ENCODE measurements at places on chromosomes 2 and 18. TPM values are rescaled to one million over a fixed set of nuclear protein-coding genes. Genes with fewer than 3 reads are reported as not detected.

DNA sequence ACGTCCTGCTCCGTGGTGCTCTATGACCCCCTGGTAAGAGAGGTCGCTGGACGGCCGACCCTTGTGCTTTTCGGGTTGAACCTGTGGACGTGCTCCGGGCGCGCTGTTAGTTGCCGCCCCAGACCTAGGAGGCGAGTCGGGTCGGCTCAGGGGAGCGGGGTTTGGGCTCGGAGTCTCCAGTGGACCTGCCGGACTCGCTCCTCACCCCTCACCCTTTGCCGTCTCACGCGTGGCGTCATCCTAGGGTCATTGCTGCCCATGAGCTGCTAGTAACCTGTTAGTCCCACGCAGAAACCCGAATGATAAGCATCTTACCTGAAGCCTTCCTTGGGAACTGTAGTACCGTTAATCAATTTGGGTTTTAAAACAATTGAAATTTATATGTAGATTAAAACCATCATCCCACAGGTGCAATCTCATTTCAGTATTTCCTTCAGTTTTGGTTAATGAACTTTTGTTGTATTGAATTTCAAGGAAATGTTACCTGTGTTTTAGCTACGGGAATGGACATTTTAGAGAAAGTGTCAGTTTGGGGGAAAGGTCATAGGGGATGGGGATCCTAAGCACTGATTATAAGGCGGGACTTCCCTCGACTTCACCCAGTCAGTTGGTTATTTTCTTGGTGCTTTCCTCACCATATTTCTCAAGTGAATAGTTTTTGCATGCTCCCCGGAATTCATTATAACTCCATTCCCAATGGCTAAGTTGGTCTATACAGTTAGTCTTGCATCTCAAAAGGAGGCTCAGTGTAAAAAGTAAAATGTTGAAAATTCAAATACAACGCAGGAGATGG lies 536 bp downstream of the ELP2 start:
- DNase-seq, result no peak
- H3K4me3 ChIP-seq, result peak overlapping the region; percentile 98
- H3K27me3 ChIP-seq, result no peaks in the 10 kb centered on the region

MAP3K19 gene
- total RNA-seq, result not detected

SCG2 gene
- total RNA-seq, result 1.7 TPM

DNA sequence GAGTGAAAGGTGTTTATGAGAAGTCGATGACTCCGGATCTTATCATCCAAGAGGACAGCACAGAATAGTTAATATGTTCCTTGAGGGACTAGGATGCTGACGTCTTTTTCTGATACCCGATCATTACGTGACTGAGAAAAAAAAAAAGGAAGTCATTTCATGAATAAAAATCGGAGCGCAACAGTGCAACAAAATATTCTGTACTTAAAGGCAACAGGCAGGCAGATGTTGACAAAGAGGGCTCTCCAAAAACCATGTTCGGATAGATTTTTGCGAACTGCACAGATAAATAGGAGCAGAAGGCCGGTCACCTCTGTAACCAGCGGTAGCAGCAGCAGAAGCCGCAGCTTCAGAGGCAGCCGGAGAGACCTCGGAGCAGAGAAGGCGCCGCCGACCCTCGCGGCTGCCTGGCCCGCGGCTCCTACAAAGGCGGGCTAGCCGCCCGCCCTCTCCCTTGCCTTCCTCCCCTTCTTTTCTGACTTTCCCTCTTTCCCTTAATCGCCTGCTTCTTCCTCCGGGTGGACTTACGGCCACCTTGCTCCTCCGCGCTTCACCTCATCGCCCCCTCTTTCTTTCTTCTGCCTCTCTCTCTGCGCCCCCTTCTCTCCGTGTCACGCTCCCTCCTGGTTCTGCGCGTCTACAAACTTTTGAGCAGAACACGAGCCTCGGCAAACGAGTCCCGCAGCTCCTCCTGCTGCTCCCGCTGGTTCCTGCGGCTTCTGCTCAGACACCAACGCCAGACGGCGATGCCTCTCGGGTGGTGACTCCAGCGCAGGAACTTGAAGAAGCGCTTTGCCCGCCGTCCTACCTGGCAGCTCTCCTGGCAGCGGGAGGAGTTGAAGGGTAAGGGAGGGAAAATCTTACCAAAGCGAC lies at the start of gene ADCYAP1:
Gene ADCYAP1, plus strand, starts transcription at position 654 of the 873 bp plus-strand sequence. CDS start 516 bp downstream, outside the sequence.
- H3K27me3 ChIP-seq, result peaks cover 25% of the 10 kb centered on the region
- DNase-seq, result no peak
- no peaks in the 10 kb centered on the region for H3K4me1 ChIP-seq
- peak within 1 kb of the TSS; percentile 8 for H3K4me3 ChIP-seq
- H3K36me3 ChIP-seq, result no peaks in the 10 kb centered on the region

- no peaks in the 10 kb centered on the region for H3K27me3 ChIP-seq
- no peaks in the 10 kb centered on the region for H3K36me3 ChIP-seq
- peak overlapping the region; percentile 98 for H3K27ac ChIP-seq
- no peak for DNase-seq
Measured at GRCh38 chr2:160207271-160207670, 7.2 kb upstream of the ITGB6 start.

DNA sequence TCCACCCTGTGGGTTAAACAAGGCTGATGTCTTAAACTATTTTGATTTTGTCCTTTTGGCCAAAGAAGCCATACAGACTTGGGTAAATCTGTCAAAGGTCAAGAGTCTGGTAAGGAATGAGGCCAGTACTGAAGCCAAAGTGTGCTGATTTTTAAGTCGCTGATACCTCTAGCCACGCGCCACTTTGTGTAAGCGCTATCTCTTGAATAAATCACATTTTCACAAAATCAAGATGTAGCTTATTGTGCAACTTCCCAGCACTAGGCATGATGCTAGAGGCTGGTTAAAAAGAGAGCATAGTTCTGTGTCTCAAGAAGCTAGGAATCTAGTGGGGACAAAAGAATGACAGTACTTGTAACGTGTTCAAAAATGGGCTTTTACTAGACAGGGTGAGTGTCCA lies 510.6 kb upstream of the RAB6C start:
- H3K4me3 ChIP-seq, result no peak overlapping the region
- H3K4me1 ChIP-seq, result no peaks in the 10 kb centered on the region
- no peak overlapping the region for H3K27ac ChIP-seq
- H3K27me3 ChIP-seq, result no peaks in the 10 kb centered on the region
- no peak for DNase-seq
- H3K36me3 ChIP-seq, result no peaks in the 10 kb centered on the region

SCYGR4 gene
- total RNA-seq, result not detected

DNA sequence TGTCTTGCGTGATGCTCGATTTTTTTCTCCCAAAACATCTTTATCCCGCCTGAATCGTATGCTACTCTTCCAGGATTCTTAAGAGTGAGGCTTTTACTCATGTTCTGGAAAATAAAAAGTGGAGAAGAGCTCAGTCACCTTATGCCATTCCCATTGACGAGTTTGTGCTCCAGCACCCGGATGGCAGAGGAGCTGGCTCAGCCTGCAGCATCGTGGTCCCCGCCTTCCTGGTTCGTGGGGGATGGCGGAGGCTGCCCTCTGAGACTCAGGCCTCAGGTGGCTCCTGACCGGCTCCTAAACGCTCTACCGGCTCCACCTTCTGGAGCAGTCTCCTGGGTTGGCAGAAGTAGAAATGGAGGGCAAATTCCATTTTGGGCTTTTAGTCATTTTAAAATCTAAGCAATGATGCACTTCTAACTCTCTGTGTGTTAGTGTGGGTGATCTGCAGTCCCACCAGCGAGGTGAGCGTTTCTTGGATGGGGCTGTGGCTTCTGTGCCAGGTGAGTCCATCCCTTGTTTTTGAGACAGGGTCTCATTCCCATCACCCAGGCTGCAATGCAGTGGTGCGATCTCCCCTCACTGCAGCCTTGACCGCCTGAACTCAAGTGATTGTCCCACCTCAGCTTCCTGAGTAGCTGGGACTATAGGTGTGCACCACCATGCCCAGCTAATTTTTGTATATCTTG lies 27.8 kb downstream of the RTP5 start:
- peaks cover 28% of the 10 kb centered on the region for H3K4me1 ChIP-seq
- no peaks in the 10 kb centered on the region for H3K27me3 ChIP-seq
- no peak for DNase-seq
- H3K4me3 ChIP-seq, result no peak overlapping the region
- no peaks in the 10 kb centered on the region for H3K36me3 ChIP-seq
- H3K27ac ChIP-seq, result no peak overlapping the region

DNA sequence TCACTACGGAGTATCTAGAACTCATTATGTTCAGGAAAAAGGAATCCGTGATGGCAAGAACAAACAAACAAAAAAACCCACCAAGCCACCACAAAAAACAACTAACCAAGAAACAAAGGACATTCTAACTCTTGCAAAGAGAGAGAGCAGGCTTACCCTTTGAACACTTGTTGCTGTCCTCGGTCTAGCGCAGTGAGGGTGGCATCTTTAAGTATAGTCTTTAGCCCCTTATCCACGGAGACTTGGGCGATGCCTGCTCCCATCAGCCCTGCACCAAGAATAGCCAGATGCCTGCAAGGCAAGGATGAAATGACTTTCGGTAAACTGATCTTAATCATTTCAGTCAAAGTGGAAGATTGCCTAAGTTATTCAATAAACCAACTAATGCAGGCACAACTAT lies 31.0 kb downstream of the GAREM2 start:
- H3K36me3 ChIP-seq, result peaks cover 31% of the 10 kb centered on the region
- no peaks in the 10 kb centered on the region for H3K27me3 ChIP-seq
- H3K4me3 ChIP-seq, result no peak overlapping the region
- DNase-seq, result no peak

- H3K4me3 ChIP-seq, result no peak overlapping the region
- H3K27ac ChIP-seq, result no peak overlapping the region
- no peaks in the 10 kb centered on the region for H3K36me3 ChIP-seq
- H3K27me3 ChIP-seq, result no peaks in the 10 kb centered on the region
- DNase-seq, result no peak
Measured at GRCh38 chr2:122843503-122843902, 1088.1 kb downstream of the TSN start.

ALK gene
- not detected for total RNA-seq

RIT2 gene
- not detected for total RNA-seq

- no peaks in the 10 kb centered on the region for H3K36me3 ChIP-seq
- H3K4me3 ChIP-seq, result no peak overlapping the region
- no peak overlapping the region for H3K27ac ChIP-seq
- no peaks in the 10 kb centered on the region for H3K27me3 ChIP-seq
- peaks cover 15% of the 10 kb centered on the region for H3K4me1 ChIP-seq
Measured at GRCh38 chr2:128305555-128306080, 13.1 kb downstream of the HS6ST1 start.
